Renal cortex interstitium (tissue), 15 donors: ENCODE measurements at places on chromosomes 11 and 22. TPM values are rescaled to one million over a fixed set of nuclear protein-coding genes. Genes with fewer than 3 reads are reported as not detected.

The TCN1 gene
- polyA plus RNA-seq: not detected

The FERMT3 gene
- 4.7 TPM for polyA plus RNA-seq

The MPZL2 gene
- polyA plus RNA-seq: 21.3 TPM

The RTN4RL2 gene
- 2.3 TPM for polyA plus RNA-seq

The ELMOD1 gene
- 0.16 TPM for polyA plus RNA-seq

The CD3G gene
- polyA plus RNA-seq: 0.20 TPM

The CARD18 gene
- polyA plus RNA-seq: not detected

The MUC5AC gene
- polyA plus RNA-seq: 0.03 TPM

- no peak for DNase-seq
Measured at GRCh38 chr11:74570266-74571061, 21.9 kb upstream of the POLD3 start.

DNA sequence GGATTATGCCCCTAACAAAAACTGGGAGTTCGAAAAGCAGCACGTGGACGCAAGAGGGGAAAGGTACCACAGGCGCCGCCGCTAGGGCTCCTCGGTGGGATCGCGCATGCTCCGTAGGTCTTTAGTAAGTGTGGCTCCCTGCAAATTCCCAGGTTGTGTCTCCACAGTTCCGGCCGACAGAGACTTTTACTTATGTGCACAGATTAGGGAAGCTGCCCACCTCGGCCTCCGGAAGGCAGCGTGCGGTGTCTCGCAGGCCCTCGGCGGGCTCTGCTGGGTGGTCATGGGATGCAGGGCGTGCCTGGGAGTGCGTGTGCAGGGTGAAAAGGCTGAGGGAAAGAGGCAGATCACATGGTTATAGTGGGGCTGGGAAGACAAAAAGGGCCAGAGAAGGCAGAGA is 39.7 kb upstream of the PANX1 start:
- no peak for DNase-seq

DNA sequence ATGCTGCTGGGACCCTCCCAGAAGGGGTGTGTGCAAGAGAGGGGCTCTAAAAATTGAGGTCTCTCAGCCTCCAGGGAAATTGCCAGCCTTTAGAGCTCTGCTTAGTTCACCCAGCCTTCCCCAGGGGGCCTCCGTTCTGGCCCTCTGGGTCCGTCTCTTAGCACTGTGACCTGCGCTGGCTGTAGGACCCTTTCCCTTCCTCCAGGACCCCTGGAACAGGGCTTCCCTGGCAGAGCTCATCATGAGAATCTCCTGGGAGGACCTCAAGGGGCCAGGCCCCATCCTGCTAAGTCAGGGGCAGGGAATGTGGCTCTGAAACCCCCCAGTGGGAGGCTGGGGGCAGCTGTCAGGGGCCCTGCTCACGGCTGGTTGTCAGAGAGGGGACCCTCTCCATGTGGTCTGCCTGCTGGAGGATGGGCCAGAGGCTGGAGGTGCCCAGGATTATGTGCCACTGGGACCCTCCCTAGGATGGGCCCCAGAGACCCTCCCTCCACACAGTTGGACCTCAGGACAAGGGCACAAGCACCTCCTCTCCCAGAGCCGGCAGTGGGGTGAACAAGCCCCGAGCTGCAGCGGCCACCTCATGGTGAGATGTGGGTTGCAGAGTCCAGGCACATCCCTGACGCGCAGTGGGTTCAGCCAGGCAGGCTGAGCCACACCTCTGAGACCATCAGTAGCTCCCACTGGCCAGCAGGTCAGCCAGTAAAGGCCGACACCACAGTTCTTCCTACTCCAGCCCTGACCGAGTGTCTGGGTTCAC is 27.1 kb upstream of the GAL start:
- DNase-seq: no peak

DNA sequence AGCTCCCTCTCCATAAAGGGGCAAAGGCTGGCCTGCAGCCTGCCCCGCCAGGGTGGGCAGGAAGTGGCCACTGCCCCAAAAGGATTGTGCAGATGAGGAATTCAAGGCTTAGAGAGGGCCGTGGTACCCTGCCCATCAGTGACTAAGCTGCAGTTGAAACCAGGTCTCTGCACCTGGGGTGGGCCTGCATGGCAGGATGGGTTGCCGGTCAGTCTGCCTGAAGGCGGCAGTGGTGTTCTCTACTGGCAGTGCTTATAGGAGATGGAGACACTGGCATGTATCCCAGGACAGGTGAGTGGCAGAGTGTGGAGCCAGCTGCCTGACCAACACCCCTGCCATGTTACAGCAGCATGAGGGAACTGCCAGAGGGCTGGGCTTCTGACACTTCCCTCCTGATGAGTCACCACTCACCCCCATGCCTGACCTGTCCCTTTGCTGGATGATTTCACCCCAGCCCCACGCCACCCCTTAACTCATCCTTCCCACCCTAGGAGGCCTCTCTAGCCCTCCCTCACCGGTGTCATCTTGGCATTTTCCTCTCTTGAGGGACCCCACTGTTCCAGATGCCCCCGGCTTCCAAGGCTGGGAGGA is 70.2 kb upstream of the LMO1 start:
- no peak for DNase-seq

- DNase-seq: no peak
Measured at GRCh38 chr11:36500315-36500721, 9.8 kb downstream of the TRAF6 start.

GRCh38 chr11:63491636-63492372 is 837 bp upstream of the PLAAT5 start:
- DNase-seq: no peak

GRCh38 chr11:67996051-67996450 is 7.8 kb downstream of the UNC93B1 start:
- no peak for DNase-seq

GRCh38 chr22:41003066-41003465 is 51.9 kb downstream of the RBX1 start:
- no peak for DNase-seq

- DNase-seq: no peak
Measured at GRCh38 chr11:75946531-75947530, 131.8 kb downstream of the UVRAG start.

- DNase-seq: no peak
Measured at GRCh38 chr11:61711498-61711897, 31.3 kb downstream of the DAGLA start.

- DNase-seq: peak; percentile 56
Measured at GRCh38 chr11:123103326-123103980, 41.5 kb upstream of the HSPA8 start.

DNA sequence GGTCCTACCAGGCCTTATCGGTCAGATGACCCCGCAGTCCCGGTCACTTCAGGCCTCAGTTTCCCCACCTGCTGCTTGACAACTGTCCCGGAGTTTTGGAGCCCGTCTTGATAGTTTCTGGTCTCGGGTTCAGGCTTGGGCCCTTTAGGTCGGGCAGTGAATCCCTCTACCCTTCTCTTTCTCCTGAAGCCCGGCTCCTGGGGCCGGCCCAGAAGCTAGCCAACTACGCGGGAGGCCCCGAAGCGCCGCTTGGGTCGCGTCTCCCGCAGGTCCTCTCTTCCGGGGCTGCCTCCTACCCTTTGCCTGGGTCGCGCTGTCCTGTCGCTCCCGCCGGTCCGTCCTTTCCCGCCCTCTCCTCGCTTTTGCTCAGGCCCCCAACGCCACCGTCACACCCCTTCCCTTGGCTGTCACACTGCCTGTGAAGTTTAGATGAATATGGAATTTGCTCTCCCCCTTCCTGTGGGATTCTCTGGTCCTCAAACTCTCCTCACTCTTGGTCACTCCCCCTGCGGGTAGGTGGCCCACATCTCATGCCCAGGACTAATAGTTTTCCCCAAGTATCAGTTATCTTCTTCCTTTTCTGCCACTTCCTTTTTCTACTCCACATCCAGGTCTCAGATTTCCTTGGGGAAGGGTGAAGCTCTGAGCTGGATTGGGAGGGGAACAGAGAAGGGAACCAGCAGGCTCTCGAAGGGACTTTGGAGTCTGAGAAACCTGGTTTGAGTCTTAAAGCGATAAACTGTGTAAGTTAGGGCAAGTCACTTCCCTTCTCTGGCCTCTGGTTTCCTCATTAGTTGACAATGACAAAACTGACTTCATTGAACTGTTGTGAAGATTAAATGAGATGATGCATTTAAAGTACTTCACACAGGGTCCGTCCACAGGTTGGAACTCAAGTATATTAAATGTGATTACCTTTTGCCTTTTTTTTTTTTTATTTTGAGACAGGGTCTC is 790 bp downstream of the RAB1B start:
- no peak for DNase-seq

DNA sequence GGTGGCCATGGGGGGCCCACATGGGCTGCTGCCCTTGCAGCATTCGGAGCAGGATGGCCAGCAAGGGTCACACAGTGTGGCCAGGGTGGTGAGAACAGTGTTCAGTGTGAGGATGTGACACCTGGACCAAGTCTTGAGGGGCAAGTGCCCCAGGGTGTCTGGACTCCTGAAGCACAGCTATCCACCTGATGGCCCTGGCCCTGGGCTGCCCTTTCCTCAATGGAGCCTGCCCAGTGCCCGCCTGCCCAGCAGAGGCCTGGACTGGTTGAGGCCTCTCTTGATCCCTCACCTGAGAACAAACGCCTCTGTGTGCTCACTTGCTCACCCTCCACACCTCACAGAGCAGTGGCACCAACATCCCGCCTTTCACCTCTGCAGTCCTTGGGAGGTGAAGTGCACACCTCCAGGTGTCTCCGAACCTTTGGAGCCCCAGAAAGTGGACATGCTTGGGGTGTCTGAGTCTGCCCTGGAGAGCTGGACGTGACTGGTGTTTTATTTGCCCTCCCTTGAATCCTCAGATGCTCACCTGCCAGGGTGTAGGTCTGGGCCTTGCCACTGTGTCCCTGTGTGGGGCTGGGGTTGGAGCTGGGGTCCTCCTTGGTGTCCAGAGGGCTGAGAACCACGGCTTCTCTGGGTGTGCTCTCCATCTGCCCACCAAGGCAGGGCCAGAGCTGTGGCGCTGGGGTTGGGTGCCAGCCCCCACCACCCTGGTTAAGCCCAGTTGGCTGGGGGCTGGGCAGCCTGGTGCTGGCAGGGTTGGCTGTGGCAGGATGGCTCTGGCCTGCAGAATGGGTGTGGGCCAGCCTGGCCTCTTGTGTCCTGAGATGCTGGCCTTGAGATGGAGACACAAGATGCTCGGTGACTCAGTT is 3.8 kb upstream of the MUC2 start:
- DNase-seq: no peak

DNA sequence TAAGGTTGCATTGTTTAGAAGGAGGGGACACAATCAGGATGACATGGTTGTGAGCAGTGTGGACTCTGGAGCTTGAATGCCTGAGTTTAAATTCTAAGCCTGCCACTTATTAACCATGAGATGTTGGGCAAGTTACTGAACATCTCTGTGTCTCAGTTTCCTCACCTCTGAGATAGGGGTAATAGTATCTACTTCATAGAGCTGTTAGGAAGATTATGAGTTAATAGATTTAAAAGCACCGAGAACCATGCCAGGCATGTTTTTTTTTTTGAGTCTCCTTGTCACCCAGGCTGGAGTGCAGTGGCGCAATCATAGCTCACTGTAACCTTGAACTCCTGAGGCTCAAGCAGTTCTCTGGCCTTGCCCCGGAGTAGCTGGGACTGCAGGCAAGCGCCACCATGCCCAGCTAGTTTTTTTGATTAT is 33.3 kb downstream of the ST14 start:
- DNase-seq: no peak

- DNase-seq: no peak
Measured at GRCh38 chr11:18408558-18409291, 3.4 kb upstream of the LDHC start.

- DNase-seq: no peak
Measured at GRCh38 chr11:111331711-111332479, 33.5 kb downstream of the POU2AF3 start.
